ENCODE measurements at places on chromosomes 5 and 9.

- no peak for DNase-seq
These were observed 343.6 kb downstream of the SPATA31D1 start for GRCh38 chr9:82332018-82332773.

- no peak for DNase-seq
These were observed 54.5 kb downstream of the PFDN1 start for GRCh38 chr5:140248414-140248813.

DNA sequence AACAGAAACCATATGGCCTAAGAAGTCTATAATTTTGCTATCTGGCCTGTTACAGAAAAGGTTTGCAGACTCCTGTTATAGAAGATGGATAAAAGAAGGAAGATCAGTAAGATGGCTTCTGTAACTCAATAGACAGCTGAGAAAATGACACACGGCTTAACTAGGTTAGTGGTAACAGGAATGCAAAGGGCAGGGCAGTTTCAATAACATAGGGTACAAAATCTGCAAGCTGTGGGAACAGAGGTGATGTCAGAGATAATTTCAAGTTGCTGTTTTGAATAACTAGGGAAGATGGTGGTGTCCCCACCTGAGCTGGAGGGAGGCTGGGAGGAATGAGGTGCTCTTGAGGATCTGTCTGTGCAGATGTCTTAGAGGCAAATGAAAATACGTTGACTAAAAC lies 106.5 kb downstream of the GLIS3 start:
- DNase-seq: no peak

GRCh38 chr5:33319151-33319550 lies 121.6 kb upstream of the TARS1 start:
- DNase-seq: no peak

DNA sequence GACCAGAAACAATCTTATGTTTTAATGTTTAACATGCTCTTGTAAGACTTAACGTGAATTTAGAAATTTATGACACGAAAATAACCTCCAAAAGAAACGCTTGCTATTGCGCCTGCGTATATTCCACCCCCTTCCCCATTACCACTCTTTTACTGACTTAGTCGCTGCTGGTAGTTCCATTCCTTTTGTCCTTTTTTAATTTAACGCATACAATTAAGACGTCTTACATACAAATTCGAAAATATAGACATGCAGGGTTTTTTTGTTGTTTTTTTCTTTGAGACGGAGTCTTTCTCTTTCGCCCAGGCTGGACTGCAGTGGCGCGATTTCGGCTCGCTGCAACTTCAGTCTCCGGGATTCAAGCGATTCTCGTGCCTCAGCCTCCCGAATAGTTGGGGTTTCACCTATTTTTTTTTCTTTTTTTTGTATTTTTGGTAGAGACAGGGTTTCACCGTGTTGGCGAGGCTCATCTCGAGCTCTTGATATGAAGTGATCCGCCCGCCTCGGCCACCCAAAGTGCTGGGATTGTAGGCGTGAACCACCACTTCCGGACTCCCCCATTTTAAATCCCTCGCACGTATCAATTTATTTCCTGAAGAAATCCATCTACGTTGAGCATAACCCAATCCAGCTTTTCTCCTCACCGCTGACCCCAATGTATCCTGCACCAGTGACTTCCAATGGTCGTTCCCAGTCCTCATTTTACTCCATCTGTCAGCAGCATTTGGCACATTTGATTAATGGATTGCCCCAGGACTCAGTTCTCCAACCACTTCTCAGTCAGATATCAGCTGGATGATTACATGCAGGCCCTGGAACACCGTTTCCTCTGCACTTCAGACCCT lies 684 bp upstream of the MED7 start:
- DNase-seq: no peak

DNA sequence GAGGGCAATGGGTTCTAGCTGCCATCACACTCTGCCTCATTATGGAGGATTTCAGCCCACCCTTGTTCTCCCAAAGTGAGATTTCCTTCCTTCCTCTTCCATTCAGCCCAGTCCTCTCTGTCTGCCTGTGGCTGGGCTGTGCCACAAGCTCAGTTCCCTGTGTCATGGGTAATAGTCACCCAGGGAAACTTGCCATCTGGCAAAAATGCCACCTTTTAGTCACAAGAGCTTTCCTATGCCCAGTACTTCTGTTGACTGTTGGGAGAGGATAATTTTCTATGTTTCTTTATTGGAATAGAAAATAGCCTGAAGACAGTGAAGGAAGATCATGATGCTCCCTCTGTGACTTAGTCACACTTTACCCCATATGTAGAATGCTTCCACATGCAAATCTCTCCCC lies 71.4 kb downstream of the TLR4 start:
- DNase-seq: no peak

- DNase-seq: no peak
These were observed 98.0 kb downstream of the ANKH start for GRCh38 chr5:14773588-14773987.

- DNase-seq: no peak
These were observed 60.8 kb upstream of the ARRDC3 start for GRCh38 chr5:91443761-91444467.

GRCh38 chr5:137220523-137220927 lies 278.6 kb downstream of the SPOCK1 start:
- DNase-seq: peak; percentile 18

GRCh38 chr5:112931473-112931872 lies 9.4 kb upstream of the REEP5 start:
- DNase-seq: no peak

DNA sequence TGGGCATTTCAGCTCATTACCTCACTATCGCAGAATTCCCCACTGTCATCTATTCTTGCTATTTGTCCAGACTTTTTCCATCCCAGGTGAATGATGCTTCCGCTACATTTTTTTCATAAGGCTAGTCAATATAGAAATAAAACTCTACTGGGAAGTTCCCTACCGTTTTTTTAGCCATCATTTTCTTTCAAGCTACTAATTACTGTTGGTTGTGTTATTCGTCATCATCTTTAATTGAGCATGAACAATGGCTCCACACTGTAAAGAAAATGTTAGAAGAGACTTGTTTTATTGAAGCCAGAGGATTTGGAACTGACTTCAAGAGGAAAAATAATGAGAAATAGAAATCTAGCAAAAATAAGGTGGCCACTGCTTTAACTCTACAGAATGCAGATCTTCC lies 265.0 kb downstream of the ZNF608 start:
- no peak for DNase-seq

GRCh38 chr9:74496819-74497747 lies at the start of gene RORB:
RORB (plus strand) TSS chr9:74497335; CDS start chr9:74497977, 642 bp downstream.
- peak; percentile 57 for DNase-seq

- DNase-seq: no peak
These were observed 98.0 kb downstream of the MACIR start for GRCh38 chr5:103356350-103357091.

DNA sequence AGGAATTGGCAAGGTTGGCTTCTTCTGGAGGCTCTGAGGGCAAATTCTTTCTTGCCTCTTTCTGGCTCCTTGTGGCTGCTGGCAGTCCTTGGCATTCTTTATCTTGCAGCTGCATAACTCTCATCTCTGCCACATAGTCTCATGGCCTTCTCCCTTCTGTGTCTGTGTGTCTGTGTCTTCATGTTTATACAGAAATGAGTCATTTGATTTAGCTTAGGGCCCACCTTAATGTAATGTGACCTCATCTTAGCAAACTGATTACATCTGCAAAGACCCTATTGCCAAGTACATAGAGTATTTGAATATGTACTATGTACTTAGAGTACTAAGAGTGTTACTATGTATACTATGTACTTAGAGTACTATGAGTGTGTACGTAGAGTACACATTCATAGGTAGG lies 122.5 kb downstream of the RFK start:
- no peak for DNase-seq

- peak; percentile 78 for DNase-seq
These were observed 146.8 kb upstream of the IQGAP2 start for GRCh38 chr5:76256116-76256889.

- DNase-seq: no peak
These were observed 60.2 kb downstream of the UHRF2 start for GRCh38 chr9:6473151-6473550.

GRCh38 chr5:3301306-3301705 lies 294.3 kb upstream of the IRX1 start:
- no peak for DNase-seq

GRCh38 chr9:114893221-114894010 lies 37.0 kb downstream of the TNFSF8 start:
- no peak for DNase-seq

GRCh38 chr9:105828171-105828570 lies 133.8 kb downstream of the TMEM38B start:
- no peak for DNase-seq

DNA sequence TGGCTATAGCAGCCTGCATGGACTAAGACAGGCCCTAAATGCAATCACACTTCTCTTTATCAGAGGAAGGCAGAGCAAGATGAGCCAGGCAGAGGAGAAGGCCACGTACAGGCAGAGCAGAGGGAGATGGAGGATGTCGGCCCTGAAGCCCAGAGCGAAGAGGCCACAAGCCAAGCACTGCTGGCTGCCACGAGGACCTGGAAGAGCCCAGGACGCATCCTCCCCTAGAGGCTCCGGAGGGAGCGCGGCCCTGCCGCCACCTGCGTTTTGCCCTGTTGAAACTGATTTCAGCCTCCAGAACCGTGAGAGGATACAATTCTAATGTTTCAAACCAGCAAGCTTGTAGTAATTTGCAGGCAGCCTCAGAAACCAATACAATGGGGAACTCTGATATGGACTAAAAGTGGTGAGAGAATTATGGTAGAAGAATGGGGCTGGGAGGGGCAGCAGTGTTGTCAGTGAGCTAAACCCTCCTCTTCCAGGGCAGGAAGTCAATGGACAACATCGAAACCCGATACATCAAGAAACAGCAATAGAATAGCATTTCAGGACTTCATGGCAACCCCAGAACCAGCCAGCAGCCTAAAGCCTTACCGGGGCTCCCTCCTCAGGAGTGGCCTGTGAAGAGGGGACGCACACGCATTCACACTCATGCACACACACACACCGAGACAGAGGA lies 32.6 kb downstream of the ADAMTS2 start:
- DNase-seq: no peak

DNA sequence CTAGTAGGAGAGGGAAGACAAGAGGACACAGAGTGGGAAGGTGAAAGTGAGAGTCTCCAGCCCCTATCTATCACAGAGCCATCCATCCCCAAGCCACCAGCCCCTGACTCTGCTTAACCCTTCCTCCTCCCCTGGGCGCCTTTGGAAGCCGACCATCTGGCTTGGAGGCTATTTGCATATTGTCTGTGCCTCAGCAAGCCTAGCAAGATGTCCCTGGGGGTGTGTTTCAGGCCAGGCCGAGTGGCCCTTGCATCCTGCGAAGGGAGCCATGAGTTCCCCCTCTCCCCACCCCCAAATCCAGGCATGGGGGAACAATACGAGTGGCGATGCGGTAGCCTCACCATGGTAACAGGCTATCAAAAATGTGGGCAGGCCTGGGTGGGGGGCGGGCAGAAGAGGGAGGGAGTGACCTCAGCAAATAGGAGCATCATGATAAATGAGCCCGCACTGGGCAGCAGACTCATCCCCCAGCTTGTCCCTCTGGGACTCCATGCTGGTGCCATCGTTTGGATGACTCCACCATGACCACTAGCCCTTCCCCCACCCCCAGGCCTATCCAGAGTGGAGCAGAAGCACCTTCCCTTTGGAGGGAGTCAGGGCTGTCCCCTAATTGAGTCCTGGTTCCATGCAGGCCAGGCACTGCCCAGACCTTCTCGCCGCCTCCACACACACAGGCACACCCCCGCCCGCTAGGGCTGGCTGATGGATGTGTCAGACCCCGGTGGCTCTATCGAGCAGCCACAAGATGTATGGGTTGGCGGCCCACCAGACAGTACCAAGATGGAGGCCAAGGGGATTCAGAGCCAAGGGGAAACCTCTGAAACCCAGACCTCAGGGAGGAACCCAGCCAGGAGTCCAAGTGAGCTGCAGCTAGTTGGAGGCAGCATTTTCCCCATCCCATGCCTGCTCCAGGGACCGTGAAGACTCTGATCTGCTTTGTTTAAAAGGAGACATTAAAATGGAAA lies 14.6 kb downstream of the URM1 start:
- no peak for DNase-seq

- DNase-seq: no peak
These were observed 13.9 kb downstream of the ZCCHC9 start for GRCh38 chr5:81315336-81315735.

- no peak for DNase-seq
These were observed 174.4 kb downstream of the GAPVD1 start for GRCh38 chr9:125435776-125436612.

DNA sequence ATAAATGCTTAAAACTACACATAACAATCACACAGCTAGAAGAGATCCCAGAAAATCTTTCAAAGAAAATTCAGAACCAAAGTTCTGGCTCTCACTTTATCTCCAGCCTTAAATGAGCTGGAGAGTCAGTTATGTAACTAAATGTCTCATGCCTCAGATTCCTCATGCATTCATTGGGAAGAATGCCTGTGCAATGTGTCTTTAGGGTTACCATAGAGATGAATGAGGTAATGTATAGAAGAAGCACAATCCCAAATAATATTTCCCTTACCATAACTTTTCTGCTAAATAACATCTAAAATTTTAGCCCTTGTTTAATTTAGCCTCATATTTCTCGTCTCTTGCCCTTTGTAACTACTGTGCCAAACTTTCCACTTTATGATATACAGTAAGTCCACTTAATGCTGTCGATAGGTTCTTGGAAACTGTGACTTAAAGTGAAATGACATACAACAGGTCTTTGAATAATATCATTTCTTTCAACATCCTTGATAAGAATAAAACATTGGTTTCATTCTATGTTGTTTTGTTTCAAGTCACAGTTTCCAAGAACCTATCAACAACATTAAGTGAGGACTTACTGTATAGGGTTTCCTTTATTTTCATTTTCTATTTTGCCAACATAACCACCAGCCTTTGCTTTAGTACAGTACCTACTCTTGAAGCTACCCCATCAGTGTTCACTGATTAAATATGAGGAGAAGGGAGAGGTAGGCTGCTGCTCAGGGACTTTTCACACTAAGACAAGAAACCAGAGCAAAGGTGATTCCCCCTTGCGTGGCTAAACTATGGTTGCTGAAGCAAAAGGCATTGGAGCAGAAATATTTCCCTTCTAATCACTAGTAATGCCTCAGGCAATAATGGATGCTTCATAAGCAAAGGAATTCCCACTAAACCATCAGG lies 295.7 kb upstream of the PTGER4 start:
- no peak for DNase-seq

DNA sequence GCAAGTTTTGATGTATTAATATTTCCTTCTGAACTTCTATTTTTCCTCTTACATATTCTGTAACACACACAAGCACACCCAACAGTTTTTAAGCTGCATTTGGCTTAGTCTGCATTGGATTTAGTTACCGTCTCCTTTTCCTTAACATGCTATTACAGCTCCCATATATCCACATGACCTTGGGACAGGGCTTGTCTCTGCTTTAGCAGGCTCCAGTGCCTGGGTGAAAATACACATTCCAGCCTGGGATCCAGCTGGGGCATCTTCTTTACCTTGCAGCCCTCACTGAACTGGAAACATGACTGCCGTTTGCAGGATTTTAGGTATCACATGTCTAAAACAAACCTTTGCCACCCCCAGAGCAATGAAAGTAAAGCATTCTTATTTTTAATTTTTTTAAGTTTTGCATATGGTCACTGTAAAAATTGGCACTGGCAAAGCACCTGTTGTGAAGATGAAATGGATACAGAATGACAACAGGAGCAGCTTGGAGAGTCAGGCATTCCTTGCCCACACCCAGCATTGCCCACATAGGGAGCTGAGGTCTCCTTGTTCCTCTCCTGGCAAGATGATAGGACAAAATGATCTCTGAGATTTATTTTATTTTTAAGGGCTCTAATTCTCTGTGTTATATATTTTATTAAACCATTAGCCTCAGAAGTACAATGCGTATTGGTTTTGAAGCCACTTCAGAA lies 4.0 kb downstream of the GADD45G start:
- no peak for DNase-seq
